ENCODE measurements at places on chromosomes 6 and 20.
A peak's percentile ranks its signal among the peaks of the same experiment; 100 is the strongest.

- DNase-seq, result no peak
Measured at GRCh38 chr20:44073675-44074071, 113.3 kb downstream of the JPH2 start.

GRCh38 chr20:16314748-16315159 lies 258.5 kb downstream of the KIF16B start:
- DNase-seq, result no peak

DNA sequence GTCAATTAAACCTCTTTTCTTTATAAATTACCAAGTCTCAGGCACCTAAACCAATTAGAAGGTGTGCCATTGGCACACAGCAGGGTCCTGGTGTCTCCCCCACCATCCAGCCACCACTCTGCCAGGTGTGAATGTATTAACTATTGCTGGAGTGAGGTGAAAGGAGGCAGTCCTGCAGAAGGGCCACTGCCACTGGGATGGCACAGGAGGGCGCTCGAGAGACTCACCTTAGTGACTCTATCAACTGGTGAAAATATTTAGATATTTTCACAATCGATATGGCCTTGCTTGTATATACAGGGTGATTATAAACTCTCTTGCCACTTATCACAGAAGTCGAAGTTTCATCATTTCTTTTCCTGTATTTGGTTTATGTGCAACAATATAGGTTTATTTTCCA lies 145.6 kb upstream of the ESR1 start:
- DNase-seq, result no peak

- no peak for DNase-seq
Measured at GRCh38 chr6:64224819-64225218, 589.2 kb downstream of the PHF3 start.

GRCh38 chr20:23407781-23408464 lies 13.4 kb downstream of the NAPB start:
- DNase-seq, result no peak

DNA sequence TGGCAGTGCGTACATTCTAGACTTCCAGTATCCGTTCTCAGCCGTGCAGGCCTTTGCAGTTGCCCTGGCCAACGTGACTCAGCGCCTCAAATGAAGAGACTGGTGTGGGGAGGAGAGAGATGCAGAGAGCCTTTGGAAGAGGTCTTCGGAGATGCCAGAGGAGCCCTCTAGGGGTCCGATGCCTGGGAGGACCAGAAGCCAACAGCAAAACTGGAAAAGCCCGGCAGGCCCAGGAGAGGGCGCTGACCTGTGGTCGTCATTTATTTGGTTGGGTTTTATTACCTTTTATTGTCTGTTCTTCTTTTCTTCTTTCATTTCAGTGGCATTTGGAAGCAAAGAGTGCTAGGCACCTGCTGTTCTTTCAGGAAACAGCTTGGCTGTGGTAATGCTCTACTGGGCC lies 53.3 kb upstream of the TMEM181 start:
- DNase-seq, result no peak

DNA sequence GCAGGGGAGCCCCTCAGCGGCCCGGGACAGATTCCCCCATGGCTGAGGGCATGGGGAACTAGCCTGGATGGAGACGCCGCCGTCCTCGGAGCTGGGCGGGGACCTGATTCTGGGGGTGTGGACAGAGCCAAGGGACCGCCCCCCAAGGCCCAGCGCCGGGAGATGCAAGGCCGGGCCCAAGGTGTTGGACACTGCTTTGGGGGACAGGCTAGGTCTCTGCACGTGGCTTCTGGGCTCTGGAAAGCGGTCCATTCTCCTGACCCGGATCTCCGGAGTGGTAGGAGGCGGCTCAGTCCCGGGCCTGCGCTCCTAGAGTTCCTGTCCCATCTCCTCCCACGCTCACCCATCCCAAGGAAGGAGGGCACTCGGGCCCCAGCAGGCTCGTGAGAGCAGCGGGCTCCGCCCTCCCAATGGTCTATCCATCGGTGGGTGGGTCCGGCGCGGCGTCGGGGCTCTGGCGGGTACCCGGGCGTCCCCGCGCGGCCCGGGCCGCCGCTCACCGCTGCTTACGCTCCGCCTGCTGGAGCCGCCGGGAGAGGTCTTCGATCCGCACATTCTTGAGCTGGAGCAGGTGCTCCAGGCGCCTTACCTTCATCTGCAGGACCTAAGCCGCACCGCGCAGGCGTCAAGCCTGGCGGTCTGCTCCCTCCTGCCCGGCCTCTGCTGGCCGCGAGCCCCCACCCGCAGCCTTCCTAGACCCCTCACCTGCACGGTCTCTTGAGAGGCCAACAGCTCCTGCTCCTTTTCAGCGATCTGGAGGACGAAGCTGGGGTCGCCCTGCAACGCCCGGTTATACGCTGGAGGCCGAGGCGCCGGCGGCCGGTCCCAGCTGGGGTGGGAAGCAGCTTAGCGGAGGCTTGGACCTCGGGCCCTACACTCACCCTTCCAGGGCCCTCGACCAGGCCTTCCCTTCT lies 3.3 kb downstream of the SPEF1 start:
- no peak for DNase-seq

GRCh38 chr20:8853805-8854338 lies 215.0 kb upstream of the PLCB4 start:
- peak; percentile 19 for DNase-seq

- no peak for DNase-seq
Measured at GRCh38 chr6:105484238-105485161, 81.6 kb upstream of the PREP start.

- no peak for DNase-seq
Measured at GRCh38 chr20:17612992-17613327, 43.1 kb downstream of the DSTN start.

DNA sequence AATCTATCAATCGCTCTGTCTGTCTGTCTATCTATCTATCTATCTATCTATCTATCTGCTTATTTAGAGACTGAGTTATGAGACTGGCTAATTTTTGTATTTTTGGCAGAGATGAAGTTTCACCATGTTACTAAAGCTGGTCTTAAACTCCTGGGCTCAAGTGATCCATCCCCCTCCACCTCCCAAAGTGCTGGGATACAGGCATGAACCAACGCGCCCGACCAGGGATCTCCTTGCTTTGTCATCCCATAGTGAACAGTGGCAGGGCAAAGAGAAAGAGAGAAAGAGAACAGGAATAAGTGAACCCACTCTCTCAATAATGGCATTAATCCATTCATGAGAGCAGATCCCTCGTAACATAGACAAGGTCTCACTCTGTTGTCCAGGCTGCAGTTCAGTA lies 66.4 kb upstream of the DSP start:
- DNase-seq, result no peak

DNA sequence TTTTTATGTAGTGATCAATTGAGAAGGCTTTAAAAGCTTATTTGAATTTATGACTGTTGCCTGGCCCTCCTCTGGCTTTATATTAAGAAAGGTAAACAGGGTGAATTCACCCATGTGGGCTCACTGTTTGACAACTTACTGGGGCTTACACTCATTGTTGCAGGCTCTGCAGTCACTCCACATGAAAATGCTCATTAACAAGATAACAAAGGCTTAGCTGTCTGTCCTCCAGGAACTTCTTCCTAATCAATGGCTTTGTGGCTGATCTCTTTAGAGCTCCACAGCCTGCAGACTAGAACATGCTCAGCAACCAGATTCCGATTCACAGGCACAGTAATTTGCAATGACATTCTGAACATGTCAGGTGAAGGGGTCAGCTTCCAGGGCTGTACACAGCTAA lies 323.2 kb upstream of the MAN1A1 start:
- DNase-seq, result no peak

GRCh38 chr6:16834242-16834641 lies 73.0 kb upstream of the ATXN1 start:
- no peak for DNase-seq

GRCh38 chr6:17120019-17120418 lies 18.2 kb downstream of the STMND1 start:
- DNase-seq, result no peak

DNA sequence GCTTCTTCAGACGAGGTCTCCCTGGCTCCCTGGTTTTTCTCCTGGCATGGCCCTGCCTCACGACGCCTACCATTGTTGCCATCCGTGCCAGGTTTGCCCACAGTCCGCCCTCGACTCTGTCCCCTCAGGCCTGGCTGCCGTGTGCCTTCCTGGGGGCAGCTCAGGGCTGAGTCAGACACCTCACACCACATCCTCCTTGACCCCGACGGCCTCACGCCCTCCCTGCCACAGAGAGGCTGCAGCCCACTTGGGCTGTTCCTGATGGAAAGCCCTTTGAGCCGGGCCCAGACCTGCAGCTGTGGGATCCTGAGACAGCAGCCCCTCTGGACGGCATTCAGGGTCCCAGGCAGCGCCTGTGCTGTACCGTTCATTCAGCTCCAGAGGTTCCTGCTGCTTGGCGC lies 108.3 kb downstream of the PSMB1 start:
- no peak for DNase-seq

- no peak for DNase-seq
Measured at GRCh38 chr6:55175078-55176049, 1.0 kb downstream of the HCRTR2 start.

DNA sequence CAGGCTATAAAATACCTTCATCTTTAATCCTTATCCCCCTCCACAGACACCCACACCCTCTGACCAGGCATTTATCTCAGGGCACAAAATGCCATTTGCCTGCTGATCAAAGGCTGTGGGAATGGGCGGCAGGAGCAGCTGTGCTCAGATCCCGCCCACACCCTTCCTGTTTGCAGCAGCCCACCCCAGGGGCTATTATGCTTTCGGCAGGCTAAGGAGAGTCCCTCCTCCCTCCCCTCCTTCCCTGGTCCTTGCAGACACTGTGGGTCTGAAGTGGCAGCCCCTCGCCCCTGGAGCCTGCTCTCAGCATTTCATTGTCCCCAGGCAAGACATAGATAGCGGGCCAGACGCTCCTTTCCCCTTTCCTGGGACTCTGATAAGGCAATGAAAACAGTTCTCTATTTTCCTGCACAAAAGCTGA lies 220.8 kb upstream of the HEY2 start:
- DNase-seq, result no peak

DNA sequence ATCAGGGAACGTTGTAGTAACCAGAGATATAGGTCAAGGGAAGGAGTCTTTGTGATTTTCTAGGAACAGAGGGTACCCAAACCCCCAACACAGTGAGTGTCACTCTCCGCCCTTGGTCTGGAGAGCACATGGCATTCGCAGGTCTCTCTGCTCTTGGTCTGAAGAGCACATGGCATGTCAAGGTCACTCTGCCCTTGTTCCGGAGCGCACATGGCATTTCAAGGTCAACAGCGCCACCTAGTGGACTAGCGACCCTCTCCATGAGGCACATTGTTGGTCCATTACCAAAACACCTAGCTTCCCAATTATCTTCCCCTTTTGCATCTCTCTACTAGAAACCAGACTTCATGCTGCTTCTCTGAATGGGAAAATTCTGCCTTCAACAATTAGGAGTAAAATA lies 260.0 kb downstream of the C6orf118 start:
- no peak for DNase-seq

GRCh38 chr6:167306401-167306998 lies 15.4 kb downstream of the UNC93A start:
- DNase-seq, result no peak

- DNase-seq, result no peak
Measured at GRCh38 chr6:84340422-84340821, 113.0 kb upstream of the CEP162 start.

GRCh38 chr6:30683183-30683979 lies 3.1 kb downstream of the PPP1R18 start:
- no peak for DNase-seq

DNA sequence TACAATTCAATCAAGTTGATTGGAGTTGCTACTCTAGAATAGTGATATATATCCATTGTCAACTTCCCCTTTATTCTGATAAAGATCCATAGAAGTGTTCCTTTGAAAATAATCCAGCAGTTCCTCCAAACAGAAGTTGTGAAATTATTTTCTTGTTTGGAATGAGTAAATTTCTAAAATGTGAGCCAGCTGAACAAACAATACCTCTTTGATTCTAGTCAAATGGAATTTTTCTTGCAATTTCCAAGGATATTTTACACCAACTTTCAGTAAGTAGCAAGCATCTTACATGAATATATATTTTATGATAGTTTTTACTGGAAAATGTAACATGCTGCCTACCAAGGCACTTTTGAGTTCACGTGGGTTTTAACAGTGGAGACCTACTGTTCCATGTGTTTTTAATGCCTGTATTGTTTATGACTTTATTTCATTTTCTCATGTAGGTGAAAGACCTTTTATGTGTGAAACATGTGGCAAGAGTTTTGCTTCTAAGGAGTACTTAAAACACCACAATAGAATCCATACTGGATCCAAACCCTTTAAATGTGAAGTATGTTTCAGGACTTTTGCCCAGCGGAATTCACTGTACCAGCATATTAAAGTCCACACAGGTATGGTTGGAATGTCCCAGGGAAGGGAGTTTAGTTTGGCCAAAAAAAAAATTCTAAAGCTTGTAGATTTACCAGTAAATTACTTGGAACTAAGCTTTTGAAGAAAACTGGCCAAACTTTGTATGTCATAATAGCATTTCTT lies 6.5 kb downstream of the GZF1 start:
- no peak for DNase-seq

DNA sequence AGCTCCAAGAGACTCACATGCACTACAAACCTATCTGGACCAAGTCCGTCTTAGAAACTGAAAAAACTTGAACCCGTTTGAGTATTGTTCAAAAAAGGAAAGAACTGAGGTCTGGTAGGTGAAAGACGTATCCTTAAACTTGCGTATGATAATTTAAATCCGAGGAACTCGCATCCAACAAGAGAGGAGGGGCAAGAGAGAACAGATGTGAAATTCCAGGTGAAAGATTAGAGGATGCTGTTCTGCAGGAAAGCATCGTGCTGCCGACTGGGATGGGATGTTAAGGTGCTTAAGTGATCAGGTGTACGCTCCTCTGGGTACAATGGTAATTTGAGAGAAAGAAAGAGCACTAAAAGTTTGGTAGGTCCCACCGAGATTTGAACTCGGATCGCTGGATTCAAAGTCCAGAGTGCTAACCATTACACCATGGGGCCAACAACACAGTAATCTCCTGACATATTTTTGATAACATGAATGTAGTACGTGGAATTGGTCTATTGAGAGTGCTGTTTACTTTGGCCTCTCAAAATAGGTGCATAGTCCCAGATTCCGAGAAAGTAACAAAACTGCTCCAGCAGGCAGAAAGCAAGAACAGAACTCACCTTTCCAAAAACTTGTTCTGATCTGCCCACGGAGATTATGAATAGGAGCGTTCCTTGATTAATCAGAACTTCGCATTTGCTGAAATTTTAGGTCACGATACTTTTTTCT lies 53.5 kb upstream of the BTN3A2 start:
- DNase-seq, result no peak

DNA sequence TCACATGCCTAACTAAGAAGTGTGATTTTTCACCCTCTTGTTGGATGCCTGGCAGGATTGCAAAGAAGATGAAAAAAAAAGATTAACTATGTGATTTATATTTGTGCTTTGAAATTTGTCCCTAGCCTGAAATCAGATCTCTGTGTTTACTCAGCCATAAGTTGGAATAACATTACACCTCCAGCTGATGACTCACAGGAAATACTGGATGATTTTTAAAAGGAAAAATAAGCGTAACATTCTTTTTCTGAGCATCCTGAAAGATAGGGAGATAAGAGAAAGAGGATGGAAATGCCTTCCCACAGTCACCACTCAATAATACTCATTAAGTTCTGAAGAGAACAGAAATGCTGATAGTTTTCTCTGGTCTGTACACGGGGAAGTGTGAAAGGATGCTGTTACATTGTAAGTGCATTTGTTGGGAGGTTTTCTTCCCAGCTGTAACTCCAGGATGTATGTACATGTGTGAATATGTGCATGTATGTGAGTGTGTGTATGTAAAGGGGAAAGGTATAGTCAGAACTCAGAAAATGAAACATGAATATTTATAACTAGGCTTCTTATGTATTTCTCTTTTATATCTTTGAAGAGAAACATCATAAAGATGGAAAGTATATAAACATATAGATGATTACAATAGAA lies 37.4 kb upstream of the RIPPLY2 start:
- DNase-seq, result no peak

Data from C1 segment of cervical spinal cord (tissue), 14 donors.